ENCODE measurements at places on chromosomes 16 and 17.

DNA sequence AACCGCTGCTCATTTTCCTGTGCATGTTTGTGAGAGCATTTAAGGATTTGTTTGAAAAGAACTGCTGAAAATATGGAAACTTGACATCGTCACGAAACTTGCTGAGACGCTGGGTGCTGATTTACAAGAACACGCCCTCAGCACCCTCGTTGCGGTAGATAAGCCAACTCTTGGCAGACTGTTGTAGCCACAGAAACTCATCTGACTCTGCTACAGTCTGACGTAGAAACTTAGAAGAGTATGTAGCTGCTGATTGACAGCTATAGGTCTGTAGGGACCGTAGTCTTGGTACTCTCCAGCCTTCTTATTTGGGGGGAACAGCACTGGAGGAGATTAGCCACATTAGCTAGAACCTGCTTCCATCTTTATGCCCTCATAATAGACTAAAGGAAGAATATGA is 36.1 kb upstream of the MYH2 start:
- DNase-seq: no peak
- H3K27me3 ChIP-seq: no peaks in the 10 kb centered on the region
- no peaks in the 10 kb centered on the region for H3K4me1 ChIP-seq
- no peak overlapping the region for H3K27ac ChIP-seq
- no peak overlapping the region for H3K4me3 ChIP-seq

DNA sequence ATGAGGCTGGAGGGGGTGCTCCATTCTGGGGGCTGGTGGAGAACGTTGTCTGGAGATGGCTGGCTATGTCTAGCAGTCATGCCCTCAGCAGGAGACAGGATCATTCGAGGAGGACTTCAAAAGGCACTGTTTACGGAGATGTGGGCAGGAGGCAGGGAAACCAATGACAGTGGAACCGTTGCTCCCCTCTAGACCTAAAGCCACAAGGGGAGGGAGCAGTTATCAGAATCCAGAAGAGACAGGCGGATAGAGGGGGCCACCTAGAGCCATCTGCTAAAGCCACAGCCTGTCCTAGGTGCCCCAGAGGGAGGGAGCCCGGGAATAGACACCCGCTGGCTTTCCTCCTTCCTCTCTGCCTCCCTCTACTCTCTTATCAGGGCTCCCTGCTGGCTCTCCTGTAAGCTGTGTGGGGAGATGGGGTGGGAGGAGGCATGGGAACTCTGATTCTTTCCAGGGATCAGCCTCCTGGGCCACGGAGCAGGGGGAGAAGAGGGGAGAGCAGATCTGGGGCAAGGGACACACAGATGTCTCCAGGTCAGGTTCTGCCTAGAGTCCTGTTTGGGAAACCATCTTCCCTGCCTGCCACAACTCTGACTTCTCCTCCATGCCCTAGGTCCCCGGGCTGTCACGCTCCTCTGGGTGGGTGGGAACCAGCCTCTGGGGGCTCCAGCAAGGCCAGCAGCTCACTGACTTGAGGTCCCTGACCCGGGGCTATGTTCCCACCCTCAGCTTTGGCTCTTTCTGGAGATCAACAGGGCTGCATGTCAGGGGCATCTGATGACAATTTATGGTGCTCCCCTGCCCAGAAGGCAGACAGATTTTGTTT is 42.3 kb downstream of the IRX3 start:
- no peak overlapping the region for H3K27ac ChIP-seq
- H3K4me1 ChIP-seq: peaks cover 4% of the 10 kb centered on the region
- DNase-seq: no peak
- no peak overlapping the region for H3K4me3 ChIP-seq
- H3K27me3 ChIP-seq: no peaks in the 10 kb centered on the region

GRCh38 chr16:61791464-61791863 is 244.8 kb downstream of the CDH8 start:
- H3K36me3 ChIP-seq: no peaks in the 10 kb centered on the region
- H3K4me1 ChIP-seq: no peaks in the 10 kb centered on the region
- no peak for DNase-seq
- H3K27me3 ChIP-seq: no peaks in the 10 kb centered on the region
- H3K27ac ChIP-seq: no peak overlapping the region

DNA sequence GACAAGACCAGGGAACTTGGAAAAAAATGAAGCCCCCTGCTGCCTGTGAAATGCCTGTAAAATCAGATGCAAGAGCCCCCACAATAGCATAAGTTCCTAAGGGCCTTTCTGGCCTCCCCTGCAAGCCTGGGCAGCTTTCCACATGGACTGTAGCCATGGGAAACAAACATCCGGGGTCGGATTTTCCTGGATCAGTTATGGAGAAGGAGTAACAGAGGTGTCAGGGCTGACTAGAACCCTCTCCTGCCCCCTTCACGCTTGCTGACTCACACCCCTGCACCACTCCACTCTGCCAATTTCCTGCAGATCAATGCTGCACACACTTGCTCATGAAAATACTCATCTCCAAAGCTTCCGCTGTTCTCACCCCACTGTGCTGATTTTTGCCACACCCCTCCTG is 258.6 kb downstream of the CBLN1 start:
- H3K27me3 ChIP-seq: no peaks in the 10 kb centered on the region
- no peaks in the 10 kb centered on the region for H3K36me3 ChIP-seq
- peaks cover 29% of the 10 kb centered on the region for H3K4me1 ChIP-seq
- no peak overlapping the region for H3K27ac ChIP-seq
- H3K4me3 ChIP-seq: no peak overlapping the region

- H3K4me1 ChIP-seq: no peaks in the 10 kb centered on the region
- no peaks in the 10 kb centered on the region for H3K27me3 ChIP-seq
- DNase-seq: no peak
- no peaks in the 10 kb centered on the region for H3K36me3 ChIP-seq
- no peak overlapping the region for H3K4me3 ChIP-seq
These were observed 215.1 kb upstream of the ASIC2 start for GRCh38 chr17:33508215-33508614.

DNA sequence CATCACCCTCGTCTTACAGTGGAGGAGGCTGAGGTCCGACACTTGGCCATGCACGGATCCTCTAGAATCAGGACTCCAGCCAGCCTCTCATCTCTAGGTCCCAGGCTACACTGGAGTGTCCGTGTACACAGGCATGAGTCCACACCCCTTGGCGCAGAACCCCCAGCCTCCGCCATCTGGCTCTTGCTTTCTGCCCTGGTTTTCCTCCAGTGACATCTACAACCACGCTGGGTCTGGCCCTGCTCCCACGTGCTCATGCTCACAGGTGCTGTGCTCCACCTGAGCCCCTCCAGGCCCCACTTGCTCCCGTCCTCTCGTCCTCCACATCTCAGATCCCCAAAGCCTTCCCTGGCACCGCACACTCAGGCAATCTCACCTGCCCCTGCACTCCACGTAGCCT is 260.8 kb downstream of the ENGASE start:
- H3K27me3 ChIP-seq: no peaks in the 10 kb centered on the region
- no peaks in the 10 kb centered on the region for H3K36me3 ChIP-seq
- no peak overlapping the region for H3K4me3 ChIP-seq
- no peak for DNase-seq
- no peak overlapping the region for H3K27ac ChIP-seq

DNA sequence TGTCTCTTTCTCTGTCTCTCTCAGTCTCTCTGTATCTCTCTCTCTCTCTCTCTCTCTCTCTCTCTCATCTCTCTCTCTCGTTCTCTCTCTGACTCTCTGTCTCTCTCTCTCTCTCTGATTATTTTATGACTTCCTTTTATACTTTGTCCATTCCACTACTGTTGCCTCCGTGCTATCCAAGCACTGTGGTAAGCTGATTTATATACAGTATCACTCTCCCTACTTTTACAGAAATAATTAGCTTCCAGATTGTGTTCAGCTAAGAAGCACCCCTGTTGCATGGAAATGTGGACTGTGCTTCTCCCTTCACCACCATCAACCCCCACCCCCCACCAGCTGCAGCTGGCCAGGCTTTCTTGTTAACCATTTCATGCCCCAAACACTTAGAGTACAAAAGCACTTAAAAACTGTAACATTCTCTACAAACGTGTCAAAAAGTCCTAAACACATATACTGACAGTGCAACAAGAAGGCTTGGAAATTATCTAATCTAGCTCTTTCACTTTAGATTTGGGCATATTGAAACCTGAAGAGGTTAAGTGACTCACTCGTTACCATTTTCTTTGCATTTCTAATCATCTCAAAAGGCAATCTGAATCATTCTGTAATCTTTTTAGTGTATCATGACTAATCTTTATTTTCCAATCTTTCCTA is 11.6 kb upstream of the TMEM100 start:
- peak; percentile 49 for DNase-seq
- no peak overlapping the region for H3K4me3 ChIP-seq
- no peak overlapping the region for H3K27ac ChIP-seq

GRCh38 chr17:72539981-72540897 is 419.4 kb downstream of the SOX9 start:
- peaks cover 27% of the 10 kb centered on the region for H3K4me1 ChIP-seq
- H3K27ac ChIP-seq: no peak overlapping the region
- peak; percentile 89 for DNase-seq
- H3K36me3 ChIP-seq: no peaks in the 10 kb centered on the region
- no peak overlapping the region for H3K4me3 ChIP-seq

- H3K4me3 ChIP-seq: no peak overlapping the region
- H3K36me3 ChIP-seq: no peaks in the 10 kb centered on the region
- H3K27ac ChIP-seq: no peak overlapping the region
These were observed 82.1 kb upstream of the GNAO1 start for GRCh38 chr16:56109205-56109604.

GRCh38 chr17:64216338-64217248 is 46.5 kb downstream of the TEX2 start:
- H3K4me1 ChIP-seq: peaks cover 16% of the 10 kb centered on the region
- DNase-seq: peak; percentile 36
- H3K27ac ChIP-seq: no peak overlapping the region
- no peaks in the 10 kb centered on the region for H3K36me3 ChIP-seq

DNA sequence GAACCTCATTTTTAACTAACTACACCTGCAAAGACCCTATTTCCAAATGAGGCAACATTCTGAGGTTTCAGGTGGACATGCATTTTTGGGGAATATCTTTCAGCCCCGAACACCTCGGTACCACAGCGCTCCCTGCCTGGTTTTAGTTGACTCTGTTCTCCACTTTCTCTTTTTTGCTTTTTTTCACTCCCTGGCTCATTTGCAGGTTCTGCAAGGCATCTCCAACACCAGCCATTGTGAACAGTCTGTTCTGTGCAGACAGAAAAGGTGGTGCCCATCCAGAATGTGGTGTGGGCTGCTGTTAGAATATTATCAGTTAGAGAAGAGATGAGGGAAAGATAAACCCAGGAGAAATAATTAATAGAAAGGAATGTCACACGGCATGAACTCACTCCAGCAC is 32.5 kb upstream of the ZCCHC14 start:
- no peaks in the 10 kb centered on the region for H3K27me3 ChIP-seq
- no peak overlapping the region for H3K27ac ChIP-seq
- H3K4me1 ChIP-seq: no peaks in the 10 kb centered on the region
- DNase-seq: no peak

DNA sequence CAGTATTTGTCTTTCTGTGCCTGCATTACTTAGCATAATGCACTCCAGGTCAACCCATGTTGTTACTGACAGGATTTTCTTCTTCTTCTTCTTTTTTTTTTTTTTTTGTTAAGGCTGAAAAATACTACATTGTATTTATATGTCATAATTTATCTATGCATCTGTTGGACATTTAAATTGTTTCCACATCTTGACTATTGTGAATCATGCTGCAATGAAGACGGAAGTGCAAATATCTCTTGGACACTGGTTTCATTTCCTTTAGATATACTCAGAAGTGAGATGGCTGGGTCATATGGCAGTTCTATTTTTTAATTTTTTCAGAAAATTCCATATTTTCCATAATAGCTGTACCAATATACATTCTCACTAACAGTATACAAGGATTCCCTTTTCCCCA is 272.7 kb upstream of the PMFBP1 start:
- no peak overlapping the region for H3K27ac ChIP-seq
- H3K36me3 ChIP-seq: no peaks in the 10 kb centered on the region
- DNase-seq: no peak
- no peak overlapping the region for H3K4me3 ChIP-seq
- no peaks in the 10 kb centered on the region for H3K4me1 ChIP-seq
- H3K27me3 ChIP-seq: no peaks in the 10 kb centered on the region

DNA sequence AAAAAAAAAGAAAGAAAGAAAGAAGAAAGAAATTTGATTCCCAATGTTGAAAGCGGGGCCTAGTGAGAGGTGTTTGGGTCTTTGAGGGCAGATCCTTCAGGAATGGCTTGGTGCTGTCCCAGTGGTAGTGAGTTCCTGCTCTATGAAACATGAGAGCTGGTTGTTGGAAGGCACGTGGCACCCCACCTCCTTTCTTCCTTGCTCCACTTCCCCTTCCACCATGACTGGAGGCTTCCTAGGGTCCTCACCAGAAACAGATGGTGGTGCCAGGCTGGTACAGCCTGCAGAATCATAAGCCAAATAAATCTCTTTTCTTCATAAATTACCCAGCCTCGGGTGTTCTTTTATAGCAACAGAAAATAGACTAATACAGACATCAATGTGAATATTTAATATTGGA is 147.3 kb upstream of the KCNJ18 start:
- no peak overlapping the region for H3K27ac ChIP-seq
- H3K4me1 ChIP-seq: no peaks in the 10 kb centered on the region
- H3K36me3 ChIP-seq: no peaks in the 10 kb centered on the region
- no peak overlapping the region for H3K4me3 ChIP-seq

DNA sequence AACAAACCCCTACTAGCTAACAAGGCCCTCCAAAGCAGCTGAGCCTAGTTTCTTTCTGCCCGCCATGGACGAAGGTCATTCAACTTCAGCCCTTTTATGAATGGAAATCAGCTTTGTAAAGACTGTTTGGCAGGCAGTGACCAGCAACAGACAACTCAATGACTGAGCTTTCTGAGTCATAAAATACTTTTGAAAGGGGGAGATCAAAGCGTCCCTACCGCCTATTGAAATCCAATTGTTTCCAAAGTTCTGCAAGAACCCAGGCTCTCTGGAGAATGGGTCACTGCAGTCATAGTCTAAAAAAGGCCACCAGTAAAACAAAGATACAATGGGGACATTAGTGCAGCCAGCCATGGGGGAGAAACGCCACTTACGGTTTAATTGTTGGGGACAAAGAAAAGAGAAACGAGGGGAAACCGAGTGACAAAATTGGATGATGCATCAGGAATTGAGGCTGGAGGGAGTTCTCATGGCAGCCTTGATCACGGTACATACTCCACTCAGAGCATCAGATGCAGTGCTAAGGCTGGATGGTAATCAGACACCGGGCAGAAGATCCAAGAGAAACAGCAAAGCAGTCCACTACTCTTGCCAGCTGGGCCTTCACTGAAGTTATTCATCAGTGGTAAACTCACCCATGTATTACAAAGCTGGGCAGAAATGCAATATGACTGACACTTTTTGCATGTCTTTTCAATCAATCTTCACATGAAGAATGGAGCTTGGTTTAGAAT is 9.8 kb downstream of the ADAMTS18 start:
- peaks cover 18% of the 10 kb centered on the region for H3K4me1 ChIP-seq
- no peaks in the 10 kb centered on the region for H3K36me3 ChIP-seq
- H3K27ac ChIP-seq: peak overlapping the region; percentile 38
- peaks cover 9% of the 10 kb centered on the region for H3K27me3 ChIP-seq
- no peak overlapping the region for H3K4me3 ChIP-seq

All from neural progenitor cell (in vitro differentiated cells).